Left renal pelvis (tissue), 4 donors: ENCODE measurements at places on chromosomes 7 and 10.

DNA sequence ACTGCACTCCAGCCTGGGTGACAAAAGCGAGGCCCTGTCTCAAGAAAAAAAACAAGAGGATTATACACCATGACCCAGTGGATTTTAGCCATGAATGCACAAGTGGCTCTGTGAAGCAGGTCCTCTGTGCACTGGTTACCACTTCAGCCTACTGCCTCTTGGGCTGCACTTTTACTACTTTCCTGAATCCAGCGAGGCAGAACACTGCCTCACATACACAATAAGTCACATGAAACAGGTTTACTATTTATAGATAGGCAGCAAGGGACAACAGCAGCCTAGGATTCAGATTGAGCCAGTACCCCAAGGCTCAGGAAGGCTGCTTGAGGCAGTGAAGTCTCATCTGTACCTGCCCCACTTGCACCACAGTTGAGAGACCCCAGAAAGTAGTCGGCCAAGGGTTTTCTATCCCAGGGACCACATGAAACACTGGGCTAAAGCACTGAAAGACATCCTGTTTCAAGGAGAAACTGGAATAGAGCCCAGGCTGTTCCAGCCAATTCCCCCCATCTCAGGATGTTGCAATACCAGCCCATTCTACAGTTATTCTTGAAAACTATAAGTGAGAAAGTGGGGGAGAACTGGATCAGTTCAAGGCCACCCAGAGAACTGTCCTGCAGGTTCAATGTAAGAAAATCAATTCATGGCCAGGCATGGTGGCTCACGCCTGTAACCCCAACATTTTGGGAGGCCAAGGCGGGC lies 10.3 kb upstream of the OGDH start:
- DNase-seq, result no peak

- DNase-seq, result no peak
Measured at GRCh38 chr7:78207269-78207668, 408.7 kb downstream of the PHTF2 start.

DNA sequence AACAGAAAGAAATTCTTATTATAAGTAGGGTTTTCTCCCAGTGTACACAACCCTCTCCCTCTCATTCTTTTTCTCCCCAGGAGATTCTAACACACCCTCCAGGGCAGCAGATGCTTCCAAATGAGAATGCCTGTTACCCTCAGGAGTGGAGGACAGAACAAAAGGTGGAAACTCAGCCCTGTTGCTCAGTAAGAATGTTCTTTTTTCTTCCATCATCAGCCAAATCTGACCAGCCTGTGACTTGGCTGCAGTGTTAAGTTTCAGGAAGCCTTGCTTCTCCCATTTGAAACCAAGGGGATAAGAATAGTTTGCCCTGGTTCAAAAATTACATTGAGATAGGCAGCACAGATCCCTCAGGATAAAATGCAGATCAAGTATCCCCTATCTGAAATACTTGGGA lies 77.5 kb upstream of the EEPD1 start:
- DNase-seq, result no peak

DNA sequence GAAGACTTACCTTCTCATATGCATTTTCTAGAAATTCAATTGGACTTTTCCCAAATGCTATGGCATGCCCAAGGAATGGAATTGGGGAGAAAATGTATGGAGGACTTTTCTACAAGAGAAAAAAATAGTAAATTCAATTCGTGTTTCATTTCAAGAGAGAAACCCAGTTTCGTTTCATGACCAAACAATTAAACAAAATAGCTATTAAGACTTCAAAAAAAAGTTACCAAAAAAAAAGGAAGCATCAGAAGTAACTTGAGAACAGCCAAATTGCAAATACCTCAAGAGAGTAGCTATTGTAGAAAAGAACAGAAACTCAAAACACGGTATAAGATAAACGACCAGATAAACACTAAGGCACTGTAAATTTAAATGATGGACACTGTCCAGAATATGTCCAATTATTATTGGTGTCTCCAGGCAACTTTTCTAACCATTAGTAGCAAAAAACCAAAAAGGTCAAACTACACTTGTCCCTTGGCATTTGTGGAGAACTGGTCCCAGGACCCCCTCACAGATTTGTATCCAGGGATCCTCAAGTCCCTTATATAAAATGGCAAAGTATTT lies 2.4 kb downstream of the CYP51A1 start:
- no peak for DNase-seq

DNA sequence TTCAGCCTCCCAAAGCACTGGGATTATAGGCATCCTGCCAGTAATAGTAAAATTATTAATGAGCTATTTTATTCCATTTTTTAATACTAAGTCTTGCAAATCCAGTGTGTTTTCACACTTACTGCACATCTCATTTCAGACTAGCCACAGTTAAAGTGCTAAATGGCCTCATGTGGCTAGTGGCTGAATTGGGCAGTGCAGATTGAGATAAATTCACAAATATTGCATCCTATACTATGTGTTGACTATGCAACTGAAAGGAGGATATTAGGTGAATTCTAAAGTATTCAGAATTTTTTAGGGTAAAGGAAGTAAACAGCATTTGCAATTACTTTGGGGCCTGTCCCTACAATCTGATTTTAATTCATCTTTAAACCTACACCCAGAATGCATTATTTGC lies 10.2 kb downstream of the APBB1IP start:
- no peak for DNase-seq

DNA sequence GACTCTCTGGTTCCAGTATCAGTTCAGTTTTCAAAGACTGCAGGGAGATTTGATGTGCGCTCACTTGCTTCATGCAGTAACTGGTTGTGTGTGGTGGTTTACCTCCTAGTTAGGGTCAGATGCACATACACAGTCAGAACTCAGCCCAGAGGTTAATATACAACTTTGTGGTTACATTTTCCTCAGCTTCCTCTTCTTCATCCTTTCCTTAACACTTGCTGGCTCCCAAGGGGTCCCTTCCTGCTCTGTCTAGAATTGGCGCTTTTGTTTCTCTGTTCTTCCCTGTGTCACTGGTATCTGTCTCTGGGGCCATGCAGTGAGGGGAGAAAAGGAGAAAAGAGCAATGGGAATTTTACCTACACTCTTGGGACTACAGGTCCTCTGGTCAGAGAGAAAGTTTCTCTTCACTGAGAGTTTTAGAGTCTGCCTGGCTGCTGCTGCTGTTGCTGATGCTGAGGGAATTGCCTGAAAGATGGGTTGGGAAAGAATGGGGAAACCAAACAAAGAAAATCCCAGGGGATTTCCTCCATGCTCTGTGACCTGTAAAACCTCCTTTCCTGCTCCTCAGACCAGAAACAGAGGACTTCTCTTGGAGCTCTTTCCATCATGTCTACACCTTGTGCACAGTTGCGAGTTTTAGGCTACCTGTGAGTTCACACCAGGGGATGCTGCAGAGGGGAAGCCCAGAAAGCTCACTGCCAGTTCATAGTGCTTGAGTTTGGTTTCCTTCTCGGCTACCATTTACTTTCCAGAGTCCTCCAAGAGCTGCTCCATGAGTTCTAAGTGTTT lies 74.6 kb downstream of the WDFY4 start:
- DNase-seq, result no peak

DNA sequence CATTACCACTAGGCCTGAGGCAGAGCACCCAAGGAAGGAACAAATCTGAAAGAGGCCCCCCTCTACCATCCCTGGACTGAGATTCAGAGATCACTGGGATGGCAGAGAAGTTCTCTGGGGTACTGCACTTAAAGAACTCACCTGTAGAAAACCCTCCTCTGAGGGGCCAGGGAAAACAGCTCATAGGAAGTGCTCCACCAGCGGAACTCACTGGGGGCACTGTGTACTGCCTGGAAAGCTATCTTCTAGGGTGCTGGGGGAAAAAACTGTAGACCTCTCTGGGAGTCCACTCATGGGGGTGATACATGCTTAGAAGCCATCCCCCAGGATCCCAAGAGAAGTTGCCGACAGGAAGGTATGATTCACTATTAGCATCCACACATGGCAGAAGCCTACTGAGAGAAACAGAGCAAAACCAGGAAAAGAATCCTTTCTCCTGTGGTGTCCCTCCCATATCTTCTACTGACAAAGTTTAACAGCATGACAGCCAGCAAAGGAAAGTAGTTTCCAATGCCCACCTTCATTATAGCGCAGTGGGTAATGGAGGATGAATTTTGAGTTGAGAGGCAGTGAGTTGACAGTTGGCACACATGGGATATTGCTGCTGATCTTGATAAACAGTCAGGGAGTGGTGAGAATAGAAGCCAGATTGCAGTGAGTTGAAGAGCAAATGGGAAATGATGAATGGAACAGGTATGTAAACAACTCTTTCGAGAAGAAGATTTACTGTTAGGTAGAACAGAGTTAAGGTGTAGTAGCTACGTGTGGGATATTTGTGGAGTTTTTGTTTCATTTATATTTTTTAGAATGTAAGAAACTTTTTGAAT lies 20.9 kb downstream of the ANKIB1 start:
- DNase-seq, result no peak

- DNase-seq, result no peak
Measured at GRCh38 chr10:113053881-113054280, 103.8 kb downstream of the TCF7L2 start.

DNA sequence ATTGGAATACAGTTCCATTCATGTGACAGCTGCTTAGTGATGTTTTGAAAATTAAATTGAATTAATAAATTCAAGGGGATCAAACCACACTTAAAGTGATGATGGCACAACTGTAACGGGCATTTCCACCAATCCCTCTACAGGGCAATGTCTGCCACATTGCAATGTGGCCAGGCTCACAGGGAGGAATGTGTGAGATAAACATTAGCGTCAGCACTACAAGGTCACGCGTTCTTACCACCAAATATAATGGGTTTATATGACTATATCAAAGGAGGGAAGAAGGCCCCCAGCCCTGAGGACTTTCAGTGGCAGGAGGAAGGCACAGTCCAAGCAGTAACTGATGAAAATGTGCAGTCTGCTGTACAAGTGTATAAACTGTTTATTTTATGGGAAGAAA lies 31.1 kb upstream of the CELF2 start:
- DNase-seq, result no peak

GRCh38 chr10:53183733-53184132 lies 411.1 kb upstream of the MBL2 start:
- DNase-seq, result no peak

DNA sequence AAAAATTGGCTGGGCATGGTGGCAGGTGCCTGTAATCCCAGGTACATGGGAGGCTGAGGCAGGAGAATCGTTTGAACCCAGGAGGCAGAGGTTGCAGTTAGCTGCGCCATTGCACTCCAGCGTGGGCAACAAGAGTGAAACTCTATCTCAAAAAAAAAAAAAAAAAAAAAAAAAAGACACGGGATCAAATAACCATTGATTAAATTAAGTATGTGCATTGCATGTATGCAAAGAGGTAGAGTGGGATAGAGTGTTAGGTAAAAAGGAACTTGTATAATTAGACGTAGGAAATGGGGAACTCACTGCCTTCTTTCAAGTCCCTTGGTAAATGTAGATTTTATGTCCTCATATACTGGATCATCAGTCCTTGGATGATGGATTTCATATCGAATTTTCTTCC lies 13.1 kb downstream of the VCL start:
- DNase-seq, result no peak

- DNase-seq, result no peak
Measured at GRCh38 chr10:22017283-22018020, 13.9 kb upstream of the DNAJC1 start.

DNA sequence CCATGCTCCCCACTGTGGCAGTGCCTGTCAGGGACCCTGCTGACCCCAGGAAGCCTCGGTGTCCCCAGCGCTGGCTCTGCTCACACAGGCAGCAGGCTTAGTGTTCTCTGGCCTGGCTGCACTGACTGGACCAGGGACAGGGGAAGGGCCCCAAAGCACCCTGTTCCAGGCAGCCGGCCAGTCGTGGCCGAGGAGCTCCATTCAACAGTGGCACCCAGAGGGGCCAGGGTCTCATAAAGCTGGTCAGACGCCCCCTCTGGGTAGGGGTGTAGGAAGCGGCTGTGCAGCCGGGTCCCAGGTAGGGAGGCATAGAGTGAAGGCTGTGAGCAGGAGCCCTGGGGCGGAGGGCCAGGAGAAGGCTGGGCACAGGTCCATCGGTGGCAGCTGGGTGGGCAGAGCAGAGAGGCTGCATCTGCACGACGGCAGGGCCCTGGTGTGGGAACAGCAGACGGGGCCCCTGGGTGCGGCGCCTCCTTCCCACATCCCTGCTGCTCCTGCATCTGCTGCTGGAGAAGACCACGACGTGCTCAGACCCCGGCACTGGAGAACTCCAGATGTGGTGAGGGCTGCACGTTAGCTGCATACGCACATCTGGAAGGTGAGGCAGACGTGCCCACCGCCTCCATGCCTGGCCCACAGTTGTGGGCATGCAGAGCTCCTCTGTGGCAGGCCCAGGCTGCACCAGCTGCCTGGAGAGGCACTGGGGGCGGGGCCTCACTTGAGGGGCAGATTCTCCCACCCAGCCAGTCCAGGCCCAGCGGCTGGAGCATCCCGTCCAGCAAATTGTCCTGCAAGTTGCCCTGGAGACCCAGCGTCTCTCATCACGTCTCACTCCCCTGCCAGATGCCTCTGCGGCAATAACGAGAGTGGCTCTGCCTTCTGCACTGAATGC lies 25.1 kb downstream of the MNX1 start:
- DNase-seq, result no peak

- no peak for DNase-seq
Measured at GRCh38 chr10:102154466-102155116, 2.4 kb downstream of the NOLC1 start.

DNA sequence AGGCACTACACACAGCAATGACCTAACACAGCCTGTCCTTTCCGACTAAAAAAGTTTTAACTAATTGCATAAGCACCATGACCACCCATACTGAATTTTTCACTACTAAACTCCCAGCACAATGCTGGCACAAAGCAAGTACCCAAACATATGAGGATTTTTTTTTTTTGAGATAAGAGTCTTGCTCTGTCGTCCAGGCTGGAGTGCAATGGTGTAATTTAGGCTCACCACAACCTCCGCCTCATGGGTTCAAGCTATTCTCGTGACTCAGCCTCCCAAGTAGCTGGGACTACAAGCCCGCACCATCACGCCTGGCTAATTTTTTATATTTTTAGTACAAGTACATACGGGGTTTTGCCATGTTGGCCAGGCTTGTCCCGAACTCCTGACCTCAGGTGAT lies 5.1 kb downstream of the UBE2H start:
- DNase-seq, result no peak

GRCh38 chr7:125195156-125195555 lies 265.5 kb upstream of the POT1 start:
- DNase-seq, result no peak

GRCh38 chr7:13945670-13946069 lies 43.8 kb downstream of the ETV1 start:
- DNase-seq, result no peak

DNA sequence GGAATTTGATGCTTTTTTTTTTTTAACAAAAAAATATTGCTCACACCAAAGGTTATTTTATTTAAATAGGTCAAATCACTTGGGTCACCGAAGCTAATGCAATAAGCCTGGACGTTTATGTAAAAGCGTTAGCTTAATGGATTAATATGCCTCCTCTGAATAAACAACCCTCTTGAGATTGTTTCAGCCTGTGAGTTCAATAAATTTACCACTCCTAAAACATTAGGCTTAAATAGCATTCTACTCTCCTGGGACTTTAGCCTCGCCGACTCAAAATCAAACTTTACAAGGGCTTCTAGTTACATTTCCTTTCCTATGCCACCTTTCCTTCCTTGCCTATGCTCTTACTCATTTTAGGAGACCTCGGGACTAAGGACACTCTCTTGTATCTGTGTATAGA lies 79.3 kb downstream of the DNAJB9 start:
- no peak for DNase-seq

GRCh38 chr7:137081321-137082093 lies 213.1 kb downstream of the CHRM2 start:
- DNase-seq, result no peak

- DNase-seq, result no peak
Measured at GRCh38 chr10:121899727-121900126, 28.1 kb downstream of the ATE1 start.
